ENCODE measurements at places on chromosomes 3 and 15. TPM values are rescaled to one million over a fixed set of nuclear protein-coding genes. Genes with fewer than 3 reads are reported as not detected.

RLBP1 gene
- total RNA-seq = not detected

CYP19A1 gene
- 0.10 TPM for total RNA-seq

B2M gene
- total RNA-seq = 402 TPM

MRAS gene
- 8.2 TPM for total RNA-seq

TIMP4 gene
- total RNA-seq = 13.6 TPM

NRG4 gene
- 0.94 TPM for total RNA-seq

CIDEC gene
- total RNA-seq = 76.8 TPM

Data from A549 treated with AZD2906 at 1 μM for 4 hours (cell line).